ENCODE measurements at places on chromosomes 16 and 17.

DNA sequence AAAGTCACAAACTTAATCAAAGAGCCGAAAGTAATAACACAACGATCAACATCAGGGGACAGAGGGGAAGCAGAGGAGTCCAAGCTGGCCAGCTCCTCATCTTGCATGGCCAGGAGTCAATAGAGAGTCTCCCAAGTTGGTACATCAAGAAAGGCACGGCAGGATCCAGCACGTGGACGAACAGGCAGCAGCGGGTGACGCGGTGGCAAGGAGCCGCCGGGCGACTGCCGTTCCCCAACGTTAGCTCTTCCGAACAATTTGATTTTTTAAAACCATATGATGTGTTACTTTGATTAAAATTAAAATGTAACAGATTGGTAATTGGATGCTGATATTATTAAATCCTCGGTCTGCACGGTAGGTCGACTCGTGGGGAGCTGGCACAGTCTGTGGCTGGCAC, 81.8 kb upstream of the DOC2B start:
- DNase-seq, result no peak

- DNase-seq, result no peak
Observed at GRCh38 chr16:87345726-87346424, 28.7 kb upstream of the C16orf95 start.

- DNase-seq, result no peak
Observed at GRCh38 chr17:30454635-30455034, 22.6 kb upstream of the GOSR1 start.

GRCh38 chr16:81450783-81451491, 6.3 kb downstream of the CMIP start:
- DNase-seq, result no peak

- no peak for DNase-seq
Observed at GRCh38 chr17:2395258-2396181, 5.3 kb downstream of the MNT start.

Measured in memory B cell (primary cell).